ENCODE measurements at places on chromosomes 3 and 15. TPM values are rescaled to one million over a fixed set of nuclear protein-coding genes. Genes with fewer than 3 reads are reported as not detected.

Gene PCSK6
- total RNA-seq: 12.8 TPM

- DNase-seq: peak; percentile 1
Observed at GRCh38 chr3:11559816-11560633, 83.7 kb downstream of the VGLL4 start.

DNA sequence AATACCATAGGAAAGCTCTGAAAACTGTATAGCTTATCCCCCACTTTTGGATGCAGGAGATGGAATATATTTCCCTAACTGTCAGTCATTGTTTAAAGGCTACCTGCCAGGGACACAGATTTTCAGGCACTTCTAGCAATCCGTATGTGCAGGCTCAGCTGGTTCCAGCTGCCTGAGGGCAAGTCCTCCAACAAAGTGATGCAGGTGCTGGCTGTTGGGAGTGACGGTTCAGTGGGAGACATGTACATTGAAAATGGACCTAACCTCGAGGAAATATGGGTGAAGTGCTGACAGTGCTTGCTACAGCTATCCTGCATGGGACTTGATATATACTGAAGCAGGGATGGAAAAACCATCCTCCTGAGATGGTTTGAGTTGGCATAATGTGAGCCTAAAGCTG, 153.1 kb upstream of the GAP43 start:
- no peak for DNase-seq

DNA sequence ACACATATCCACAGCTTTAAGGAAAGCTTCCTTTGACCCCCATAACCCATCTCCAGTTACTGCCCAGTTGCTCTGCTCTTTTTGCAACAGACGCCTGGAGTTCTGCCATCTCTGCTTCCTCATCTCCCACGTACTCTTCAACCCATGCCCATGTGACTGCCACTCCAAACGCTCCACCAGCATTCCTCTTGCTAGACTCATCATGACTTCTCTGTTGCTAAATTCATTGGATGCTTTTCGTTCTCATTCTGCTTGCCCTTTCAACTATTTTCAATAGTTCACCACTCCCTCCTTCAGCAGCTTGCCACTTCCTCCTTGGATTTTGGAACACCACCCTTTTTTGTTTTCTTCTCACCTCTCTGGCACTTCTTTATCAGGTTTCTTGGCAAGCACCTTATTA, 2.7 kb upstream of the KNSTRN start:
- DNase-seq: peak; percentile 88

DNA sequence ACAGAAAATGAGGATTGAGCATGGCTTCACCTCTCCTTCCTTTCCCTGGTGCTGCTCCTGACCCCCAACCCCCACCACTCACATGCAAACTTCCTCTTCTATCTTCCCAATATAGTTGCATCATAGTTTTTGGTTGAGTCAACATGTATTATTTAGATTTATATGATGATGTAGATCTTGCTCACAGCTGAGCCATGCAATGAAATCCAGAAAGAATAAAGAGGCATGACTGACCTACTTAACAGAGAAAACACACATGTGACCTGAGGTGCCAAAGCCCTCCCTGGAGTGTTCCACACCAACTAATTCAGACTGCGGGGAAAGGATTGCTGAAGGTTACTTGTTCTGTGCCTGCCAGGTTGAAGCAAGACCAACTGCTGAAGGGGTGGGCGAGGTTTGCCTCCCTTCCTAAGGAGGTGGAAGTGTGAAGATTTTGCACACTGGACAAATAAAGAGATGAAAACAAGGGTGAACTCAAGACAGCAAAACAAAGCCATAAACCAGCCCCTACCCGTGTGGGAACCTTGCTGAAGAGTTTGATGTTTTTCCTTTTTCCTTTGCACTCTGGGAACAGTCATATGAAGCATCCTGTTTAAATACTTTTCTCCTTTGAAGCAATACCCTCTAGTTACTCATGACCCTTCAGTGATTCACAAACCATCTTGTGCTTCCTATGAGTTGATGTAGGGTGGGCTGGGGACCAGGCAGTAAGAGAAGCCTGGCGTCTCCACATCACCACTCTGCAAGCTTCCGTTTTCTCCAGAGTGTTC, 155.2 kb upstream of the UBE2E1 start:
- DNase-seq: no peak
